A549 (cell line): ENCODE measurements at places on chromosomes 7 and 10.

- DNase-seq = no peak
Observed at GRCh38 chr10:101118031-101118430, 13.1 kb upstream of the TLX1 start.

GRCh38 chr10:89466599-89467035 is 52.2 kb downstream of the IFIT5 start:
- no peak for DNase-seq

GRCh38 chr10:11658801-11659368 is 47.4 kb upstream of the USP6NL start:
- DNase-seq = no peak

- no peak for DNase-seq
Observed at GRCh38 chr7:158054611-158055010, 533.0 kb downstream of the PTPRN2 start.

DNA sequence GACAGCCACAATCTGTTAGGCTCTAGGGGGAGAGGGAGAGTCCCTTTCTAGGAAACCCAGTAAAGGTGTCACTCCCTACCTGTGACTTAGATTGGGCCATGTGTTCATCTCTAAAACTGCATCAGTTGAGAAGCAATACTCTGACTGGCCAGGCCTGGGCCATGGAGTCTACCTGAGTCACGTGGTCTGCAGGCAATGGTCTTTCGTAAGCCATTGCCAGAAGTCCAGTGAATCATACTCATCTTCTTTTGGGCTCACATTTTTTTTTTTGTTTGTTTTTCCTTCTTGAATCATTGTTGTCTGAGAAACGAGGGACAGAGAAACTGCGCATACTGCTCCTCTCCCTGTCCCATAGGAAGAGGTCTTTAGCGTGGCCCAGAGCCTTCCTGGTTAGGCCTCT is 215.6 kb downstream of the CCSER2 start:
- no peak for DNase-seq

GRCh38 chr7:67631476-67631875 is 634.8 kb downstream of the TYW1 start:
- no peak for DNase-seq

DNA sequence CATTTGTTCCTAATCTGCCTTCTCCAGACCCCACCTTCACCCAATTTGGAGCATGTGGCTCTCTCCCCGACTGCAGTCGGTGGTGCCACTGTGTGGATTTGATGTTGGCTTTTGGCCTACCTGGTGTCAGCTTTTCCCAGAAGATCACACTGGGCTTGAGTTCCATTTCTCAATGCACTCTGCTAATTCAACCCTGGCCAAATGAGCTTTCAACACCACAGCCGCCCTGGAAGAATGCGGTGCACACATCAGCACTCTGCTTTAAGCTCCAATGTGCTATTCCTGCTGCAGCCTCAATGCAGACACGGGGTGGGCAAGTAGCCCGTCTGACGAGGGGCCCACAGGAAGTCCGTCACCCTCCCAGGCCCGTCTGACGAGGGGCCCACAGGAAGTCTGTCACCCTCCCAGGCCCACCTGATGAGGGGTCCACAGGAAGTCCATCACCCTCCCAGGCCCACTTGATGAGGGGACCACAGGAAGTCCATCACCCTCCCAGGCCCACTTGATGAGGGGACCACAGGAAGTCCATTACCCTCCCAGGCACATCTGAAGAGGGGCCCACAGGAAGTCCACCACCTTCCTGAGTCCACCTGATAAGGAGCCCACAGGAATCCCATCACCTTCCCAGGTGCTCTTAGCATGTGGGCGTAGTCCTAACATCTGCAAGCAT is 64.4 kb downstream of the ASB13 start:
- no peak for DNase-seq

- DNase-seq = no peak
Observed at GRCh38 chr10:20888620-20889330, 8.3 kb downstream of the NEBL start.

- DNase-seq = no peak
Observed at GRCh38 chr10:118970770-118971169, 58.7 kb upstream of the NANOS1 start.

DNA sequence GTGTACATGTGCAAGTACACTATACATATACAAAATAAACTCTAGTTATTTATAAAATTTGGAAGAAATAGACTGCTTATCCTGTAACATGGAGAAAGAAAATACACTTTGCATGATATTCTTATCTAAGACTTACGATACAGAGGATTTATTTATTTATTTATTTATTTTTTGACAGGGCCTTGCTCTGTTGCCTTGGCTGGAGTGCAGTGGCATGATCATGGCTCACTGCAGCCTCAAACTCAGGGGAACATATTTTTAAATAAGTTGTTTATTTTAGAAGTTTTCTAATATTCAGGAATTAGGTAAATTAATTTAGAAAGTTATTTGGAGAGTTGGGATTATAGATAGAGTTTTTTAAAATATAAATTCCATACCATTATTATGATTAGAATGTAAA is 116.7 kb downstream of the GPR85 start:
- DNase-seq = no peak

DNA sequence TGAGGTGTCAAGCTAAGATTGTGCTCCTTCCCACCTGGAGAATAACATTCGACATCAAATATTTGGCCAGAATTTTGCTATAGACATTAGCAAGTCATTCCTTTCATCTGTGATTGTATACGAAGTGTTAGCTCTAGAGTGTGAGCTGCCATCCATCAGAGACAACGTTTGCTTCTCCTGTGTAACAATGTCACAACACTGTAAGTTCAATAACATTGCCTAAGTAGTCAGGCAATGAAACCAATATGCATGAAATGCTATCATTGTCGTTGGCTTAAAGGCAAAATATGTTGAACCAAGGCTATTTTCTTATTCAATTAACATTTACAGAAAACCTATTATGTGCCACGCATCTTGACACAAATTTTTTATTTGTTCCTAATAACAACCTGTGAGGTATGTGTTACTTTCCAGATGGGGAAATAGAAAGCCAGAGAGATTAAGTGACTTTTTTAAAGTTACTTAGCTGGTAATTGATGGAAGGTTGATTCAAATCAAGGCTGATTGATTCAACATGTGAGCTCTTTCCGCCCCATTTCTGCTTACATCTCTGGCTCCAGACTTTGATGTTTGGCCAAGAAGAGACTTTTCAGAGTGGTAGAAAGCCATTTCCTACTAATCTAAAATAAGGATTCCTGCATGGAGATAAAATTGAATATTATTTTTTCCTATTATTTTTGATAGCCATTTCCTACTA is 32.0 kb downstream of the BET1 start:
- DNase-seq = no peak

DNA sequence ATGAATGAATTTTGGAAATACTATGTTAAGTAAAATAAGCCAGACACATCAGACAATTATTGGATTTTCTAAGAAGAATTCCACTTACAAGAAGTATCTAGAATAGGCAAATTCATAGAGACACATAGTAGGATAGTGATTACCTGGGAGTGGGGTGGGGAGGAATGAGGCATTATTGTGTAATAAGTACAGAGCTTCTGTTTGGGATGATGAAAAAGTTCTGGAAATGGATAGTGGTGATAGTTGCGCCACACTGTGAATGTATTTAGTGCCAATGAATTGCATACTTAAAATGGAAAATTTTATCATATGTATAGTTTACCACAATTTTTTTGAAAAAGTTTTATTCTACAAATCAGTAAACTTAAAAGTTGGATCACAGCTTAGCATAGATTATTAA is 297.2 kb upstream of the KAT6B start:
- no peak for DNase-seq

DNA sequence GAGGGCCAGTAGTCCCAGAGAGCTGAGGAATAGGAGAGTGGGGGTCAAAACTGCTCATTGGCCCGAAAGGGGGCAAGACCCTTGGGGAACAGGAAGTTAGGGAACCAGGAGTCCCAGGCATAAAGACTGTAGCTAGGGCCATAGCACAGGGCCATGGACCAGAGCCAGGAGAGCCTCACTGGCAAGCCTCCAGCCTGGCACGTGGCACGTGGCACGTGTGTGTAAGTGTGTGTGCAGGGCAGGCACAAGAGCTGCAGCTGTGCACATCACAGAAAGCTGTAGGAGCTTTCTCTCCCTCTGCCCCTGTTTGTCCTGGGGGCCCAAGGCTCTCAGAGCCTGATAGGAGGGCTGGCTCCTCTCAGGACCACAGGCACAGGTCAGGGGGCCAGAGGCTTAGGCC is 47.8 kb upstream of the SLF2 start:
- no peak for DNase-seq

- DNase-seq = no peak
Observed at GRCh38 chr10:118908557-118909256, 120.8 kb upstream of the NANOS1 start.

DNA sequence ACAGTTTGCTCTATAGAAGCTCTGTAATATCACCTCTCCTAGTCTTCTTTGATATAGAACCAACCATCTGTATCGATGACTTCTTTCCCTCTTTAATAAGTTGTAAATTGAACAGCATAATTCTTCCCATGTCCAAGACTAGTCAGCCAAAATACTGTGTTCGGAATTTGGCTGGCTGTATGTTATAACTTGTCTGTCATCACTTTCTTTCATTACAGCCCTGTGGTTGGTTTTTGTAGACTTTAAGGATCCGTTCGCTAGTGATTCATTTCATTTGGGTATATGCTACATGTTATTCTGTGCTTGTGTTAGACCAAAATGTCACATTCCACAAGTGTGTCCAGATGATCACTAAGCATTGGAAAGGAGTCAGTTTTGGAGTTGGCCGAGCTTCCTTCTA is 155.4 kb upstream of the ITGB1 start:
- no peak for DNase-seq

DNA sequence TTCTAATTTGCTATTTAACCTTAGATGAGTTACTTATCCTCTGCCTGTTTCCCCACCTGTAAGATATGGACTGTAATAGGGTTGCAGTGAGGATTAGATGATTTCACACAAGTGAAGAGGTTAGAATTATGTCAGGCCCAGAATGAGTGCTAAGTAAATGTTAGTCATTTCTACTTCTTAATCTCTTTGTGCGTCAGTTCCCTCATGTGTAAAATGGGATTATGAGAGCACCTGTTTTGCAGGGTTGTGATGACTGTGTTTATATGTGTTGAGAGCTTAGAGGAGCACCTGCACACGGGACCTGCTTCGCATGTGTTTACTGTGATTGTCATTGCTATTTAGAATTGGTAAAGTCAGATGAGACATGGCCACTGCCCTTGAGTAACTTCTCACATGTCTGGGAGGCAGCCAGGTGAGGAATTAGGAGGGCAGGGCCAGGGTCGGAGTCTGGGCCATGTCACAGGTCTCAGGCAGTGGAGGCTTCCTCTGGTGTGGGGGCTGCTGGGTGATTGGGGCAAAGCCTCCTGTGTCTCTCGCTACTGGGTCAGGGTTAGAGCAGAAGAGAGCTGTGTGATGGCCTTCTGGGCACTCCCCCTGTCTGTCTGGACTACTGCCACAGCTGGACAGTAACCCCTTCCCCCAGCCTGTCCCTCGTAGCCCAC is 106.7 kb downstream of the WDFY4 start:
- no peak for DNase-seq

DNA sequence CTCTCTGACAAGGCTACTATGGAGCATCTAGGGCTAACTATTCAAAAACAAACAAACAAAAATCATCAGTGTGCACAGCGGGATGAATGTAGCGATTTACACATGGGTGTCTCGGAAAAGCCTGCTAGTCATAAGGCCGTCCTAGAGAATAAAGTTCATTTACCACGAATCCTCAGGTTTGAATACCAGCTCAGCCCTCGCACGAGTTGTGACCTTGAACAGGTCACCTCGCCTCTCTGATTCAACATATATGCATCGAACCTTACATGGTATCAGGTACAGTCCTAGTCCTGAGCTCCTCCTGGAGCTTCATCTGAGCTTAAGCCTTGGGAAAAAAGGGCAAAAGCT is 572 bp downstream of the ATP5MF start:
- DNase-seq = no peak

GRCh38 chr10:130809181-130809580 is 502.3 kb downstream of the TCERG1L start:
- no peak for DNase-seq

DNA sequence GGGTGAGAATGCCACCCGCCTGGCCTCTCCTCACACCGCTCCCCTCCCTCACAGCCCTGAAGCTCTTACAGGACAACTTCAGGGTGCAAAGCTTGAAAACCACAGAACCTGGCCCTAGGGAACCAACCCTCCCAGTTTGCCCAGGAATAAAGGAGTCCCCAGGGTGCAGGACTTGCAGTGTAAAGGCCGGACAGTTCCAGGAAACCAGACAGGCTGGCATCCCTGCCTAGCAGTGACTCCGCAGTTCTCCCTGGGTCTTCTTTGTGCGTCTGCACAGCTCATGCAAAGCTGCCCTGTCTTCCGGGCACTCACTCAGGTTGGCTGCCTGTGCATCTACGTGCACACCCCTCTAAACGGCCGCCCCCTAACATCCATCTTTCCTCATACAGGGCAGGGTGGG is 36.1 kb downstream of the HSPA12A start:
- no peak for DNase-seq

DNA sequence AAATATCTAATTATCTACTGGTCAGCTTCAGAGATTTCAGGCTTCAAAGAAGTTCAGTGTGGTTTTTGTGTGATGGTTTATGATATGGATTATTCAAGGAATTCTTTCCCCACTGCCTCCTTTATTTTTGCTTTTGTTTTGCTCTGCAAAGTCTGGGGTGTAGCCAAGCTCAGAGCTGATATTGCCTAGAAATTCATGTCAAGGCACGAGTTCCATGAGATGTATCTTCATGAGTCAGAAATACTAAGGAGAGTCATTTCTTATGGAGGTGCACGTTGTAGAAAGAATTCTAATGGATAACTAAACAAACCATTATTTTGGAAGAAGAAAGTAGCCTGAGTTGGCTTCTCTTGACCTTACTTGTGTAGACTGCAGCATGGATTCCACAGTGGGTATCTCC is 37.4 kb downstream of the VIM start:
- DNase-seq = no peak

DNA sequence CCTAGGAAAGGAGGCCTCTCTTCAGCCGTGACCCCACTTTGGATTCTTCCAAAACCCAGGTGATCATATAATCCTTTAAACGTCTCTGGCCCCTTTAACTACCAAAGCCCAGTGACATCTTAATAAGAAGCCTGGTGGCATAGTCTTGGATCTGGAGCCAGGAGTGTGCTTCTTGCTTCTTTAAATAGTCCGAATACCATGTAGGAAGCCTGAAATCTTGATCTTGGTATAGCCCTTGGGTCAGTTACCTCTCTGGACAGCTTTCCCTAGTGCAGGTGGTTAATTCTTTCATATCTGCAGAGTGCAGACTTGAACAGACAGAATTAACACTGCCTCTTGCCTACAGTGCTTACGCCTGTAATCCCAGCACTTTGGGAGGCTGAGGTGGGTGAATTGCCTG is 138.6 kb upstream of the EFCAB10 start:
- DNase-seq = no peak

- peak; percentile 24 for DNase-seq
Observed at GRCh38 chr7:116162992-116163391, 47.3 kb upstream of the TES start.

DNA sequence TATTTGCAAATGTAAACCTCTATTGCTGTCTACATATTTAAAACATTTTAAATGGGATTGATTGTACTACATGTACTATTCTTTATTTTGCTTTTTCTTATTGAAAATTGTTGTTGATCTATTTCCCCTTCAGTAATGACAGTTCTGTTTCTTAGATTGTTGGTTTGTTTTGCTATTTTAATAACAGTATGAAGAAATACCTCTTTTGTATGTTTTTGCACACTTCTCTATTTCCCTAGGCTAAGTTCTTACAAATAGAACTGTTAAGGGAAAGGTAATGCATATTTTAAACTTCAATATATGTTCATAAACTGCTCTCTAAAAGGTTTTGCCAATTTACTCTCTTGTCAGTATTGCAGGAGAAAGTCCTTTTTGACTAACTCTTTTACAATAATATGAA is 195.0 kb upstream of the PRPS1L1 start:
- no peak for DNase-seq

GRCh38 chr7:140594131-140594691 is 46.4 kb downstream of the DENND2A start:
- no peak for DNase-seq
